ENCODE measurements at places on chromosomes 5 and 9.

DNA sequence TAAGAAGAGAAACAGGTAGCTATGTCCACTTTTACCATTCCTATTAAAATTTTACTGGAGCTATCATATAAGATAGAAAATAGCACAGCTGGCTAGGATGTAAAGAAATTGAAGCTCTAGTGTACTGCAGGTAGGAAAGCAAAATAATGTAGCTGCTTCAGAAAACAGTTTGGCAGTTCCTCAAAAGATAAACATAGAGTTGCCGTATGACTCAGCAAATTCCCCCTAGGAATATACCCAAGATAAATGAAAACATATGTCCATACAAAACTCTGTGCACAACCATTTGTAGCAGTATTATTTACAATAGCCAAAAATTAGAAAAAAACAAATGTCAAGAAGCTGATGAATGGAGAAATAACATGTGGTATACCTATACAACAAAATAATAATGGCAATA is 64.6 kb upstream of the SHISAL2B start:
- DNase-seq = peak; percentile 10

DNA sequence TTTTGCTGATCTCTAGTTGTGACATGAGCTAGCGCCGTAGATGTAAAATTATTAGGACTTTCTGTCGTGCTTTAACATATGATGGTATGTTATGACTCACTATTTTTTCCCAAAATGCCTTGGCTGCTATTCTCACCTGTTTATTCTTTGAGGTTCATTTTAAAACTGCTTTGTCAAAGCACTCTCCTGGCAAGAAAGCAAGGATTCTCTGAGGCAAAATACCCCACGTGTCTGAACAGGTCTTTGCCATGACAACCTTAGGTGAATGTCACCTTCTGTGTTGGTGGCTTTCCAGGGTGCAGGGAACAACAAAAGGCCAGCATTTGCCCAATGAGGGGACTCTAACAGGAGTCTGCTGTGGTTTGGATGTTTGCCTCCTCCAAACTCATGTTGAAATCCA is 30.6 kb upstream of the COL5A1 start:
- no peak for DNase-seq

DNA sequence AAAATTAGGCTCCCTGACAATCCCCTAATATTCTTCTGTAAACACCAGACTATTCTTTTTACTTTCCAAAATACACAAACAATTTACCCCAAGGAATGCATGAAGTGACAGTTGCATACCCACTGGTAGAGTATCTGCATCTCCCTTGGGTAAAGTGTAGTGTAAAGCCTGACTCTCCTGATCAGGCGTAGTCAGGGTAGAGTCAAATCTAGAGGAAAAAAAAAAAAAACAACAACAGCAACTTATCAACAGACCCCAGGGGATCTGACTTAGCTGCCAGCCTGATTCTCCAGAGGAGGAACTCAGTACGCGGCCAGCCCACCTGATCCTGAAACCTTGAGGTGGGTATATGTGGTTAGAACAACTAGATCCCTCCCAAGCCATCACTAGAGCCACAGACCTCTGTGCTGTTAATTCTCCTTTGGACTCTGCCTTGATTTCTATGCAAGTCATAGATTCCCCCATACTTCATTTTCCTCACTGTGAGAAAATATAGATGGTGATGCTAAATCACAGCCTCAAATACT is 61.0 kb downstream of the ZNF608 start:
- no peak for DNase-seq

DNA sequence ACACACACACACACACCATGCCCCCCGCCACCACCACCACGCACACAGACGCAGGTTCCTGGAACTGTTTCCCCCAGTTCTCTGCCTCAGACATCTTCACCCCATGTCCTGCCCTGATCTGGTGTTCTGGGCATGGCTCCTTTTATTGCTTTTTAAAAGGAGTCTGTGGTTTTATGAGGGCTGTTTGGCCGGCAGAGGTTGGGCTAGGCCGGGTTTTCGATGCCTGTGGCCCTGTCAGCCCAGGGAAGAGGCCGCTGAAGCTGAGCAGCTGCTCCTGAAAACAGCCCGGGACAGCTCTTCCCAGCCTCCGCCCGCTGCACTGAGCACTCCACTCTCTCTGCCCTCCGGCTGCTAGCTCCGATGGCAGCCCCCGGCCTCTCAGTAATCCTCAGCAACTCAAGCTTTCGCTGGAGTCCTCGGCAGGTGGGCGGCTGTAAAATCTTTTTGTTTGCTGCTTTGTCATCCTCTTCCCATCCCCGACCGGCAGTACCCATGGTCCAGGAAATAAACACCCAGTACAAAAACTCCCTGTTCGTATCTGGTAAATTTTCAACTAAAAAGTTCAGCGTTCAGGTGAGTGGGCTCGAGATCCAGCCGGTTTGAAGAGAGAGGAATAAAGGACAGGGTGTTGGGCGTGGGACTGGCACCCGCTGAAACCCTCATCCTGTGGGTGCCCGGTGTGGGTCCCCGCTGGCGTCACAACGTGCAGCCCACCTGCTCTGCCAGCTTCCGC is 103.0 kb upstream of the ERCC6L2 start:
- peak; percentile 72 for DNase-seq

DNA sequence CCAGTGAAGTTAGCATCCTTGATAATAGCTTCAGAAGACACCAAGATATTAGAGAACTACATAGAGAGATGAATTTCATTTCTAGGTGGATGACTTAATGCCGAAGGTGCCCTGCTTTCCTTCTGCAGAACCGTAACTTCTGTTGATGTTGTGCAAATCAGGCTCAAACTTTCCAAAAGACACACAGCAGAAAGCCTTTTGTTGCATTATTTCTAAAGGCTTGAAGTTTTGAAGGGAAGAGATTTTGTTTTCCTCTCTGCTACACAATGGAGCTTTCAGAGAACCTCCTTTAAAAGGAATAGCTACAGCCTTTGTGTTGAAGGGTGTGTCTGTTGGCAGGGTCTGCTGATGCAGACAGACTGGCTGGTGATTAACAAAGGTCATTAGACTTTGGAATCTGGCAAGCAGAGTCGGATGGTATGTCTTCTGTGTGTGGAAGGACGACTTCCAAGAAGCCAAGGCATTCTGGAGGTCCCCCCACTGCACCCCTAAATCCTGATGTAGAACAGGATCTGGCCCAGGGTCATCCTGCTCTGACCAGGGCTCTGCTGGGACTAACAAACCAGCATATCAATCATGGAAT is 57.8 kb downstream of the ZNF462 start:
- peak; percentile 46 for DNase-seq

GRCh38 chr9:131759017-131759647 is 19.3 kb upstream of the RAPGEF1 start:
- no peak for DNase-seq

GRCh38 chr5:74567411-74567995 is 73.0 kb downstream of the ENC1 start:
- no peak for DNase-seq

- DNase-seq = no peak
These were observed 1.6 kb downstream of the SLC27A6 start for GRCh38 chr5:128966846-128967245.

- no peak for DNase-seq
These were observed 25.6 kb downstream of the FBXW11 start for GRCh38 chr5:171980792-171981191.

DNA sequence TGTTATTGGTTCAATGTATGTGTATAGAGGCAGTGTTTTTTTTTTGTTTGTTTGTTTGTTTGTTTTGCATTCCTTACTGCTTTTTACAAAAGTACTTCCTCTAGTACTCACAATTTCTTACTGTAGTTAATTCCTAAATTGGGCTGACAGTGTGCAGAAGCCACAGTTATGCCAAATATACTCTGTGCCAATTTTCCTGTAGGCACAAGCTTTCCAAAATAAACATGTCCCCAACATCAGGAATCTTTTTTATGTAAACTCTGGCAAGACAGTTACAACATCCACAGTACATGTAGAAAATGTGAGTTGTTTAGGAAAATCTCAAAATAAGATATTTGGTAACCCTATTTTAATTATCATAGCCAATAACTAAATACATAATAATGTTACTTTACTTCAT is 161.6 kb upstream of the TSLP start:
- DNase-seq = no peak

DNA sequence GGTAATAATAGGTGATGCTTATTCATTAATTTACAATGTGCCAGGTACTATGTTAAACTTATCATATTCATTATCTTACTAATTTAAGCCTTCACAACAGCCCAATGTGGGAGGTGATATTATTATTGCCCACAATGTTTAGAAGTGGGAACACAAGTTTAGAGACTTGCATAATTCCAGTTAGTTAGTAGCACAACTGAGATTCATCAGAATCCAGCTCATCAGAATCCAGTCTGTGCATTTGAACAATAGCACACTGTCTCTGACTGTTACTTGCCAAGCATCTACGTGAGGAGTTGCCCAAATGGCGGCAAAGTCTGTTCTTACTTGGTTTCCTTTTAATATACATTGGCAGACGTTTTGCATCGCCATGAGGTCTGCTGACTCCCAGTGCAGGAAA is 110.9 kb upstream of the BASP1 start:
- DNase-seq = no peak

GRCh38 chr9:137198051-137198901 is 2.3 kb downstream of the TPRN start:
- DNase-seq = no peak

DNA sequence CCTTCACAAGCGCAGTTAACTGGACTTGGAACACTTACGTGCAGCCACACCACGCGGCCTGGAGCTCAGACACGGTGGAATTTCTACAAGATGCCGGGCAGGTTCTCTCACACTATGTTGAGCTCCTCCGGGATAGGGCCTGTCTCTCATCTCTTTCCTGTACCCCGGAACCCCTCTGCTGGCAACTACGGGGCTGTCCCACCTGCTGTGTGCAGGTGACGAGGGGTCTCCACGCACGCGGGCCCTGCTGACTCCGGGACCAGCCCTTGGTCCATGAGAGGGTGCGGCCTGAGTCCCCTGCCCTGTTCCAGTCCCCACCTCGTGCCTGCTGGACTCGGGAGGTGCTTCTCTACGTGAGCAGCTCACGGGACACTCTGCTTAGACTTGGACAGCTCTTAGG is 40.1 kb downstream of the SLC6A3 start:
- no peak for DNase-seq

DNA sequence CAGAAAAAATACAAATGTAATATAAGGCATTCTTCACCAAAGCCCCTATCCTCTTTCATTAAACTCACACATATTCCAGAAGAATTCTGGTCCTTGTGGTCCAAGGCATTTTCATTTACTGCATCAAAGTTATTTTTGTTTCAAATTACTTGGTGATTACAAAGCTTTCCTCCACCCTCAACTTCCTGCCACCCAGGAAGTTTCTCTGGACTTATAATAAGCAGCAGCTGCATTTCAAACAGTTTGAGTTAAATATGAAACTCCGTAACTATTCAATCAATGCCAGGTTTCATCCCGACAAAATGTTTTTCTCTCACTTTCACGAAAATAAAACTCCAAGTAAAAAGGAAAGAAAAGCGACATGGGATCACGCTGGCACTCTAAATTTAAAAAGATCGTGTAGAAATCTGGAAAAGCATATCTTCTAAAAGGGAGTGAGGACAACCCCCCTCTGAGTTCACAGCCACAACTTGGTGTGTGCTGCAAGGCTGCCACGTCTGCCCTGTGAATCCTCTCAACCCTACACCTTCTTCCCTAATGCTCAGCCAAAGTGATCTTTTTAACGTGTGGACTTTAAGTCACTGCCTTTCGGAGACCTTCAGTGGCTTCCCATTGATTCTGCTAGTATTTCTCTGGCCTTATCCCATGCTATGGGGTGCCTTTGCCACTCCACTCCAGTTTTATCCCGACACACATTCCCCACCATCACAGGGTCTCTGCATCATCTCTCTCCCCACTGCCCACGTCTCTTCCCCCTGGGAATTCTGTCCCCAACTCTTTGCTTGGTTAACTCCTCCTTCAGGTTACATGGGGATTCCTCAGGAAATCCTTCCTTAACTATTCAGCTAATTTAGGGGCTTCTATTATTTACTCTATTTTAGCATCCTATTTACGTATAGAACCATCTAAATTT is 91.1 kb upstream of the CER1 start:
- no peak for DNase-seq

GRCh38 chr5:143271431-143271830 is 132.1 kb downstream of the NR3C1 start:
- DNase-seq = no peak

GRCh38 chr9:132169672-132170392 is 8.0 kb downstream of the NTNG2 start:
- DNase-seq = peak; percentile 53

- no peak for DNase-seq
These were observed 29.7 kb downstream of the GTF3C4 start for GRCh38 chr9:132699956-132700355.

DNA sequence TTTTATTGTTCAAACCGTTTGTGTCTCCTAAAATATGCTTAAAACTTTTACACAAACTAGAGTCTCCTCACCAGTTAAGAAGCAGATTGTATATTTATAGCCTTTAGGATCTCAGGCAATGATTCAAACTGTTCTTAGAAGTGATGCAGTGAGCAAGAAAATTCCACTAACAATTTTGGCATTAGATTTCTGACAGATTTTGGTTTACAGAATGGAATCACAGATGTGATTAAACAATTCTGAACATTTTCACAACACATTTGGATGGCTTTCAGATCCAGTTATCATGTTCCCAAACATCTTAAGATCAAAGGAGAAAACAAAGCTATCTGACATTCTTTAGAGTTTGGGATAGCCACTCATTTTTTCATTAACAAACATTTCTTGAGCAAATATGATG is 181.7 kb upstream of the RIOK2 start:
- no peak for DNase-seq

DNA sequence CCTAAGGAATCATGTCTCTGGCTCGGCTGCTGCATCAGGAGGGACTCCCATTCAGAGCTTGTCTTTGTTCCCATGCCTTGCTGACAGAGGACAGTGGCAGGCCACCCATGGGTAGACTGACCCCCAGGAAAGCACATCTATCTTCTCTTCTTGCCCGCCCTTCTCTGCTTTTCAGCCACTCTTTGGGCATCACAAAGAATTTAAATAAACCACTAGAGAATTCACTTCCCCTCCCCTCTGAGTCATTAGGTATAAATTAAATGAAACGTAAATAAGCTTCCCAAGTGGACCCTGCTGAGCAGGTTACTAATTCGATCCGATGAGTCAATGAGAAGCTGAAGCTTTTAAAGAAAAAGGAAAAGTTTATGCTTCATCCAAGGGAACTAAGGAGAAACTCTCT is 97.0 kb downstream of the DRD1 start:
- DNase-seq = no peak

- no peak for DNase-seq
These were observed 7.0 kb downstream of the LNPEP start for GRCh38 chr5:96942911-96943310.

DNA sequence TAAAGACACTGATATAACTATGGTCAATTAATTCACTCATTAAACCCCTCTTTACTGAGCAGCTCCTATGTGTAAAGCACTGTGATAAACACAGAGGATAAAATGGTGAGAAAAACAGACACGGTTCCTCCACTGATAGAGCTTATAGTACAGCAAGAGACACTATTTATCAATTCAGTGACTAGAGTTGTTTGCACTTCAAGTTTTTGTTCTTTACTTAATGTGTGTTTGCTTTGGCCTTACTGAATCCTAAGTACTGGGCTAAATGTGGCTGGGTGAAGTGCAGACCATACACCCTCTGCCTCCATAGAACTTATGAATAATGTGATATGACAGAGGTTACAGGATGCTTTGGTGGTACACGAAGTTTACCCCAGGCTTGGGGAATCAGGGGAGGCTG is 80.1 kb upstream of the ITGA1 start:
- DNase-seq = no peak

All from amniotic epithelial cell (primary cell).